ENCODE measurements at places on chromosomes 2 and 18.

DNA sequence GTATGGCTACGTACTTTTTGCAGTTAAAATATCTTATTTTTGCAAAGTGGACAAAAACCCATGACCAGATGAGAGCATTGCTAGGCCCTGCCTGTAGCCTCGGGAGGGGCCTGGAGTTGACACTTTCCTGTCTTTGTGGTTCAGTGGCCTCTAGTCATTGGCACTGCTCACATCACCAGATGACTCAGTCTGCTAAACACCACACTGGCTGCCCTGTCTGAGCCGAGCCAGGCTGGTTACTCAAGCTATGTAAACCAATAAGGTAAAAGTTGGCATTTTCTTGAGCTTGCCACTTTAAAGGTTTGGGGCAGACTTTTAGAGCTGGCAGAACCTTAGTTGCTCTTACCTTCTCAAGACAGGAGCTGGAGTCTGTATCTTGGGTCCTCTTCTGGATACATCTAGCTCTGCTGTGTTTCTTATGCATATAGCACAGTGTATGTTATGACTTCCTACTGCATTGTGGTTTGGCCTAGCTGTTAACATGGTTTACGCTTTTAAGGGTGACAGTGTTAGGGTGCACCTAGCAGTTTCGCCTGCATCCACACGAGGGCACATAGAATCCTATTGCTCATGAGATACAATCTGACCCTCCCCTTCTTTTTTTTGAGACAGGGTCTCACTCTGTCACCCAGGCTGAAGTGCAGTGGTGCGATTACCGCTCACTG is 76.4 kb downstream of the AP1S3 start:
- H3K4me3 ChIP-seq = no peak overlapping the region
- peaks cover 10% of the 10 kb centered on the region for H3K4me1 ChIP-seq
- peaks cover 1% of the 10 kb centered on the region for H3K36me3 ChIP-seq
- H3K27ac ChIP-seq = no peak overlapping the region
- H3K27me3 ChIP-seq = peaks cover 2% of the 10 kb centered on the region

- H3K4me3 ChIP-seq = no peak overlapping the region
- H3K36me3 ChIP-seq = peaks cover 45% of the 10 kb centered on the region
- peaks cover 14% of the 10 kb centered on the region for H3K4me1 ChIP-seq
- no peaks in the 10 kb centered on the region for H3K27me3 ChIP-seq
- peak overlapping the region; percentile 61 for H3K27ac ChIP-seq
- DNase-seq = no peak
Observed at GRCh38 chr2:232309592-232309991, 69.0 kb upstream of the ALPP start.

DNA sequence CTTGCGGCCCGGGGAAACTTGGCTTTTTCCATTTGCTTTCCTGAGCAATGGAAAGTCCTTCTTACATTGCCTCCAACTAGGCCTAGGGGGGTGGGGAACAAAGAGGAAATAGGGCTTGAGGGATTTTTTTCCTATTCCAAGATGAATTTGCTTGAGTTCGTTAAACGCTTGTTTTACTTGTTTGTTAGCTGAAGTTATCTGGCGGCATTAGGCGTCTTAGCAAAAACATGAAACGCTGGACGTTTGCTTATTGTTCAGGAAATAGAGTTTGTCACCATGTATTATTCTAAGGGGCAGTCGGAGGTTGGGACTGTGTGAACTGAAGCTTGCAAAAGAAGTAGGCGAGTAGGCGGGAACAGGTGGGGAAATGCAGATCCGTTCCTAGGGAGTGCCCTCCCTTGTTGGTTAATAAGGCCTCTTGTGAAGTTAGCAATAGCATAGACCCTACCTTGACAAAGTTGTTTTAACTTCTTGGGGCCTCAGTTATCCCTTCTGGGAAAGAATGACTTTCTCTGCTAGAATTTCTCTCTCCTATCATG is 1.9 kb downstream of the CABLES1 start:
- no peaks in the 10 kb centered on the region for H3K36me3 ChIP-seq
- peaks cover 71% of the 10 kb centered on the region for H3K4me1 ChIP-seq
- DNase-seq = no peak
- H3K27me3 ChIP-seq = peaks cover 14% of the 10 kb centered on the region
- H3K4me3 ChIP-seq = peak overlapping the region; percentile 87
- peak overlapping the region; percentile 42 for H3K27ac ChIP-seq

DNA sequence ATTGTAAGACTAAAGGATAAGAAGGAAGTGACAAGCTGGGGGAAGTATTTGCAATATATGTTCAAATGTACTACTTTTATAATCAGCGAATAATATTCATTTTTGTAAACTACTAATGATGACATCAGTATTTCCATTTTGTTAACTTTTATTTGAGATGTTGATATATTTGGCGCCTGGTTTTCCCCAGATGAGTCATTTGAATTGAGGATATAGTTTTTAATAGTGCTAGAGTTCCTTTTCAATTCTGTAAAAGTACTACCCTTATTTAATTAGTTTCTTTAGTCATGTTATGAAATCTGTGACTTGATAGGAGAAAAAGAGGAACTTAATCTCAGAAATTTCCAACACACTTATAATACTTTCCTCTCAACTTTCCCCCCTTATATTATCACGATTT is 495.3 kb downstream of the IRS1 start:
- H3K36me3 ChIP-seq = no peaks in the 10 kb centered on the region
- peaks cover 7% of the 10 kb centered on the region for H3K27me3 ChIP-seq

- no peak overlapping the region for H3K27ac ChIP-seq
- no peaks in the 10 kb centered on the region for H3K36me3 ChIP-seq
- DNase-seq = no peak
- no peak overlapping the region for H3K4me3 ChIP-seq
- no peaks in the 10 kb centered on the region for H3K4me1 ChIP-seq
Observed at GRCh38 chr2:169119851-169120250, 50.5 kb downstream of the DHRS9 start.

- DNase-seq = no peak
- H3K4me3 ChIP-seq = no peak overlapping the region
Observed at GRCh38 chr2:151760139-151760650, 25.9 kb upstream of the NEB start.

- peaks cover 7% of the 10 kb centered on the region for H3K36me3 ChIP-seq
- DNase-seq = no peak
- no peak overlapping the region for H3K27ac ChIP-seq
Observed at GRCh38 chr2:220335591-220335915, 708.1 kb downstream of the SLC4A3 start.

GRCh38 chr2:155975734-155976133 is 356.8 kb downstream of the NR4A2 start:
- no peaks in the 10 kb centered on the region for H3K36me3 ChIP-seq
- H3K27me3 ChIP-seq = no peaks in the 10 kb centered on the region
- no peak overlapping the region for H3K4me3 ChIP-seq
- no peak for DNase-seq
- peak overlapping the region; percentile 0 for H3K27ac ChIP-seq
- H3K4me1 ChIP-seq = no peaks in the 10 kb centered on the region

DNA sequence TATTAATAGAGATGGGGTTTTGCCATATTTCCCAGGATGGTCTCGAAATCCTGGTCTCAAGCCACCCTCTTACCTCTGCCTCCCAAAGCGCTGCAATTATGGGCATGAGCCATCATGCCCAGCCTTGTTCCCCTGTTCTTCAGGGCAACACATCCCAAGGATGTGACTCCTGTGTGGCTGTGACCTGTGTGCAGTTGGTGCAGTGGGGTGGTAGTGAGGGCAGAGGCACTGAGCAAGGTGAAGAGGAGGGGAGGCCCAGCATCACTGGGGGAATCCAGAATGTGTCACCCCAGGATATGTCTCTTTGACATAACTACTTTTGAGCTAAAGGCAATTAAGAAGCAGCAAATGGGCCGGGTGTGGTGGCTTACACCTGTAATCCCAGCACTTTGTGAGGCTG is 23.4 kb downstream of the CENPA start:
- H3K27ac ChIP-seq = no peak overlapping the region
- DNase-seq = no peak
- H3K27me3 ChIP-seq = peaks cover 12% of the 10 kb centered on the region

GRCh38 chr2:16104949-16105668 is 164.8 kb downstream of the MYCN start:
- H3K36me3 ChIP-seq = no peaks in the 10 kb centered on the region
- H3K4me1 ChIP-seq = peaks cover 64% of the 10 kb centered on the region

- peaks cover 10% of the 10 kb centered on the region for H3K4me1 ChIP-seq
- H3K4me3 ChIP-seq = no peak overlapping the region
- no peaks in the 10 kb centered on the region for H3K36me3 ChIP-seq
- peaks cover 52% of the 10 kb centered on the region for H3K27me3 ChIP-seq
Observed at GRCh38 chr2:26577442-26578112, 63.6 kb downstream of the CIB4 start.

- no peak overlapping the region for H3K4me3 ChIP-seq
- peaks cover 14% of the 10 kb centered on the region for H3K4me1 ChIP-seq
- H3K27ac ChIP-seq = no peak overlapping the region
- H3K36me3 ChIP-seq = no peaks in the 10 kb centered on the region
Observed at GRCh38 chr2:177058747-177059146, 153.8 kb upstream of the HNRNPA3 start.

- H3K36me3 ChIP-seq = peaks cover 4% of the 10 kb centered on the region
- DNase-seq = no peak
- H3K27ac ChIP-seq = no peak overlapping the region
- H3K27me3 ChIP-seq = no peaks in the 10 kb centered on the region
- H3K4me1 ChIP-seq = no peaks in the 10 kb centered on the region
Observed at GRCh38 chr2:148802448-148803220, 72.4 kb upstream of the KIF5C start.

DNA sequence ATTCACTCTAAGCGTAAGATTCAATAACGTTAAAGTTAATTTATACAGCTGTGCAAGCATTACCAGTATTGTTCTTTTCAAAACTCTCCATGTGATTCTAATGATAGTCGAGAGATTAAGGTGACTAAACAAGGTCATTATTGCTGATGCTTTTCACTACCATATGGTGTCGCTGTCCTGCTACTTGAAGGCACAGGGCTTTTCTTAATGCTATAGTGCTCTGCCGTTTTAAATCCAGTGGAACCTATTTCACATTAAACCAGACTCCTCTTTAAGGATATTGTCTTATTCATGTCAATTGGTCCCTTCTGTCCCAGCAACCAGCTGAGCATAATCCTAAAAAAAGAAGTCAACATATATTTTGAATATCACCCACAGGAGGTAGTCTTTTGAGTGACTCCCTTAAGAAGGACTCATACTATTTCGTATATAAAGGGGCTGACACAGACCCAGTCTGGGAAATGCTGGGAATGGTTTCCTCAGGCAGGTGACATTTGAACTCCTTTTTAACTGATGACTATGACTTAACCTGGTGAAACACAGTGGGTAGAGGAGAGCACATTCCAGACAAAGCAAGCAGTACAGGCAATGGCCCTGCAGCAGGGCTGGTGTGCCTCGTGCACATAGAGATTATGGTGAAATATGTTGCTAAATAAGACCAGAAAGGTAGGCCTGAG is 53.9 kb upstream of the CYTIP start:
- no peak overlapping the region for H3K4me3 ChIP-seq
- H3K27ac ChIP-seq = no peak overlapping the region
- no peaks in the 10 kb centered on the region for H3K27me3 ChIP-seq
- H3K4me1 ChIP-seq = peaks cover 12% of the 10 kb centered on the region

GRCh38 chr2:188813315-188813714 is 160.9 kb upstream of the COL3A1 start:
- no peaks in the 10 kb centered on the region for H3K36me3 ChIP-seq
- no peaks in the 10 kb centered on the region for H3K4me1 ChIP-seq
- no peak overlapping the region for H3K27ac ChIP-seq
- no peak overlapping the region for H3K4me3 ChIP-seq
- no peaks in the 10 kb centered on the region for H3K27me3 ChIP-seq
- DNase-seq = no peak

DNA sequence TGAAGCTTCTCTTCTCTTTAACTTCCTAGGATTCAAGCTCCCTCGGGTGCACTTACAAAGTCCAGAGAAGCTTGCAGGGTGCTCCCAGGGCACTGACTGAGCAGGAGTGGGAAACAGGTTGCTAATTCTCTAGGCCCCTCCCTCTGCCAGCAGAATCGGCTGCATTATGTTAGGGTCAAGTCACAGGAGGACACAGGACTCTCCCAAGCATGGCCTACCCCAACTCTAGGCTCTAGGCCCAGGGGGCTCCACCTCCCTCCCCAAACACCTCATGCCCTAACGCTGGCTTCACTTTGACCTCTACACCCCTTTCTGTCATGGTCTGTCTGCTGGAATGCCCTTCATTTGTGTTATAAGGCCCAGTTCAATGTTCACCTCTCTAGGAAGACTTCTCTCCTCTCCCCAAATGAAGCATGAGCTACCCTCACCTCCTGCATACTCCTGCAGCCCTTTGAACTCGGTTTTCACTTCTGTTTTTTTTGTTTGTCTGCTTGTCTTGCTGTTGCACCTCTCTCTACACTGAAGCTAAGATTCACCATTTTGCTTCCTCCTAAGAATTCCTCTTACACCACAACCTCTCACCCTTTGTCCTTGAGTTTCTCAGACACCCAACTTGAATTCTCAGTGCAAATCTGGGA is 521.8 kb upstream of the ID2 start:
- H3K4me1 ChIP-seq = peaks cover 58% of the 10 kb centered on the region
- no peak for DNase-seq
- no peak overlapping the region for H3K4me3 ChIP-seq
- H3K27ac ChIP-seq = peak overlapping the region; percentile 96

- H3K27ac ChIP-seq = no peak overlapping the region
- peaks cover 27% of the 10 kb centered on the region for H3K36me3 ChIP-seq
- no peak overlapping the region for H3K4me3 ChIP-seq
- peaks cover 5% of the 10 kb centered on the region for H3K4me1 ChIP-seq
- no peaks in the 10 kb centered on the region for H3K27me3 ChIP-seq
- DNase-seq = no peak
Observed at GRCh38 chr2:37080689-37081088, 3.5 kb downstream of the HEATR5B start.

GRCh38 chr2:231530099-231531011 is at the start of gene NMUR1:
NMUR1 (minus strand) TSS chr2:231530445; CDS start chr2:231530361, 84 bp downstream.
- H3K4me1 ChIP-seq = peaks cover 5% of the 10 kb centered on the region
- H3K27ac ChIP-seq = no peak within 1 kb of the TSS
- no peaks in the 10 kb centered on the region for H3K36me3 ChIP-seq
- peak; percentile 82 for DNase-seq
- peaks cover 40% of the 10 kb centered on the region for H3K27me3 ChIP-seq
- peak within 1 kb of the TSS; percentile 65 for H3K4me3 ChIP-seq

DNA sequence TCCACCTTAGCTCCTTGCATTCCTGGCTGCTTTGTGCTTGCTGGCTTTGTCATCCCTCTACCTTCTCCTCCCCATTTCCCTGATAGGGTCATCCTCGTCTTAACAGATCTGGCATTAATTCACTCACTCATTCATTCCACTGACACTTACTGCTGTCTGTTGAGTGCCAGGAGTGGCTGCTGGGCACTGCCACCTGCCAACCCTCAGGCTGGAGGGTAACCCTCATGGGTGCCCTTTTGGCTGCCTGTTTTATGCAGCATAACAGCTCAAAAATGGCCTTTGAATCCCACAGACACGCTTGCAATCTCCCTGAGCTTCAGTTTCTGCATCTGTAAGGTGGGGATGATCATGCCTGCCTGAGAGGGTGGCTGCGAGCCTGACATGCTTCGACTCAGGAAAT is 25.2 kb downstream of the FHOD3 start:
- DNase-seq = no peak
- H3K27ac ChIP-seq = no peak overlapping the region
- no peak overlapping the region for H3K4me3 ChIP-seq

GRCh38 chr2:83633423-83633822 is 825.7 kb downstream of the SUCLG1 start:
- H3K4me1 ChIP-seq = no peaks in the 10 kb centered on the region
- no peak overlapping the region for H3K4me3 ChIP-seq
- DNase-seq = no peak

GRCh38 chr2:181371782-181372645 is 85.2 kb upstream of the ITGA4 start:
- peak overlapping the region; percentile 70 for H3K27ac ChIP-seq
- peaks cover 54% of the 10 kb centered on the region for H3K4me1 ChIP-seq
- H3K4me3 ChIP-seq = no peak overlapping the region
- no peaks in the 10 kb centered on the region for H3K36me3 ChIP-seq
- DNase-seq = no peak
- H3K27me3 ChIP-seq = no peaks in the 10 kb centered on the region

- DNase-seq = no peak
- peaks cover 42% of the 10 kb centered on the region for H3K4me1 ChIP-seq
- peaks cover 46% of the 10 kb centered on the region for H3K36me3 ChIP-seq
- no peaks in the 10 kb centered on the region for H3K27me3 ChIP-seq
Observed at GRCh38 chr18:62737241-62737873, 22.0 kb downstream of the PHLPP1 start.
